ENCODE measurements at places on chromosomes 3 and 15. TPM values are rescaled to one million over a fixed set of nuclear protein-coding genes. Genes with fewer than 3 reads are reported as not detected.

GRCh38 chr3:9627901-9628633 is 21.2 kb upstream of the MTMR14 start:
- no peaks in the 10 kb centered on the region for H3K36me3 ChIP-seq

DNA sequence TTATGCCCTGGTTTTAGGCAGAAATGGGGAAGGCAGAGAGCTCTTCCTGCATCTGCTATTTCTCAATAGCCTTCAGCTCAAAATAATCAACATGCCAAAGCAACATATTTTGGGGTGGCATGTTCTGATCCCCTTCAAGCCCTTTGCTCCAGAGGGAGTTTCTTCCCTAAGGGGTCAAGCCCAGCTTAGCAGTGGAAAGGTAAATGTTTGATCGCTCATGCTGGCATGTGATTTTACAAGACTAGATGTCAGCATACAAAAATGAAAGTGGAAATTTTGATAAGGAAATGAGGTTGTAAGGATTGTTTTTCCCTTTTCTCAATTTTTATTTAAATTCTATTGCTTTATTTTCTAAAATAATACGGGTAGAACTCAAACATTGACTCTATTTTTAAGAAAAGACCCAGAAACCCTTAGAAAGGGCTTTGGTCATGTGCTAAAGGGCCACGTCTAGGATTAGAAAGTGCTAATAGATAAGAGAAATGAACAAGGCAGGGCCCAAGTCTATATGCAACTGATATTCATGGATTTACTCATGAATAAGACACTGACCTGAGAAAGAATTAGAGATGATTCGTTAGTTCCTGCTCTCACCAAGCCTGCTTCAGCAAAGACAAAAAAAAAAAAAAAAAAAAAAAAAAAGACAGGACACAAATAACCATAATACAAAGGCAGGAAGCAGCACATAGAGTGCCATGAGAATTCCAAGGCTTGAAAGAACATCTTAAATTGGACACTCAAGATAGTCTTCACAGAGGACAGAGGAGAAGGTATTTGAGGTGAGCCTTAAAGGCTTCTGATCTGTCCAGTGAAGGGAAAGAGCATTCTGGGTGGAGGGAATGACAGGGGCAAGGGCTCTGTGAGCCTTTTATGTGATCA is 55.0 kb upstream of the NR2E3 start:
- peaks cover 17% of the 10 kb centered on the region for H3K27me3 ChIP-seq
- no peaks in the 10 kb centered on the region for H3K36me3 ChIP-seq
- peaks cover 6% of the 10 kb centered on the region for H3K4me1 ChIP-seq
- no peak overlapping the region for H3K27ac ChIP-seq

- no peaks in the 10 kb centered on the region for H3K4me1 ChIP-seq
- no peak for DNase-seq
- no peaks in the 10 kb centered on the region for H3K36me3 ChIP-seq
- H3K27ac ChIP-seq = no peak overlapping the region
- H3K4me3 ChIP-seq = no peak overlapping the region
Observed at GRCh38 chr3:34972481-34972880, 666.8 kb upstream of the ARPP21 start.

DNA sequence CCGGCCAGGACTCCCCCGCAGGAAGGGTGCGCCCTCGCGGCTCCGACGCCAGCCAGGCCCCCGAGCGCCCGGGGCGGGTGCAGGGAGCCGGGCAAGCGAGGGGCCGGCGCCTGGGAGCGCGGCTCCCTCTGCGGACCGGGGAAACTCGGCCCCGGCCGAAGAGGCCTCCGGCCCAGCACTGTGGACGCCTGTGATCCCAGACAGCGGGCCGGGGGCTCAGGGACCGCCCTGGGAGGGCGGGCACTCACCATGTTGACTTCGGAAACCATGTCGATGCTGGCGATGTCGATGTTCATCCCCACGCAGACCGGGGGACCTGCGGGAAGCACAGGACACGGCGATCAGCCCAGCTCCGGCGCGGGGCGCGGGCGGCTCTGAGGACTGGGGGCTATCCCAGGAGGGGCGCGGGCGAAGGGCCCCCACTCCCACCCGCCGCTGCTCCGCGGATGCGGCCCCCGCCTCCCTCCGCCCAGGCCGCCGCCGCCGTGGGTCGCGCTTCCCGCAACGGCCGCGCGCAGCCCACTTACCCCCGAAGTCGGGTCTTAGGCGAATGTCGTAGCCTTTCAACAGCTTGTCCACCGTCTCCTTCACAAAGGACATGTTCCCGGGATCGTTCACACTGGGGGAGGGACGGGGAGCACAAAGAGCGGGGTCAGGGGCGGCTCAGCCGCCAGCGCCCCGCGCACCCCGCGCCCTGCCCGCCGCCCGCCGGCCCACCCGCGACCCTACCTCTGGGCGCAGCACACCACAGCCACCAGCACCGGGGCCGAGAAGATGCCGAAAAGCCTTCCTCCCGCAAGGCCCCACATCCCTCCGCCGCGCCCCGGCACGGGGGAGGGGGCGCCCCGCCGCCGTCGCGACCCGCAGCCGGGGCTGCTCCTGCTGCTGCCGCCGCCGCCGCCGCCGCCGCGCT is at the start of gene GABRB3:
Gene GABRB3, minus strand, starts transcription at position 913 of the 913 bp plus-strand sequence.
- peaks cover 16% of the 10 kb centered on the region for H3K27me3 ChIP-seq
- H3K4me1 ChIP-seq = peaks cover 2% of the 10 kb centered on the region
- peak within 1 kb of the TSS; percentile 34 for H3K27ac ChIP-seq
- H3K4me3 ChIP-seq = no peak within 1 kb of the TSS
- H3K36me3 ChIP-seq = peaks cover 5% of the 10 kb centered on the region

DNA sequence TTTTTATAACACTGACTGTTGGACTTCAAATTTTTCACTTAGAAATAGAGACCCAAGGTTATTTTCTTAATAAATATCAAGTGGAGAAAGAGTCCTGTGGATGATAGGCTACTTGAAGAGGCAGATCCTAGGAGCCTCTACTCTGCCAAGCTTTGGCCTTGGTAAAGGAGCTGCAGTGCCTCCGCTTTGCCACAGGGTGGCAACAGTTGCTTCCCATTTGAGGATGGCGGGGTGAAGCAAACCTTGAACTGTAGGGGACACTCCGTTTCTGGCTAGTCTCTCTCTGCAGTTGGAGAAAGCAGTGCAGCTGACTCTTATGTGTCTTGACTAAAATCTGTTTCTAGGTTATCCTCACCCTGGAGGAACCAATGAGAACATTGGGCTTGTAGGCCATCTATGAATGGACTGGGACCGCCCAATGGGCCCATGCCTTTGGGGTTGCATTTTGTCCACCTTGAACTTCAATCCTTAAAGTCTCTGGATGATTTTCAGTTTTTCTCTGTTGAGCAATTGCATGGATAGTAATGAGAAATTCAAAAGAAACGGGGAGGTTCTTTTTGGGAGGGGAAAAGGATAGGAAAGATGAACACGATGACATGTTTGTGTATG is 9.8 kb downstream of the SCG5 start:
- H3K27ac ChIP-seq = no peak overlapping the region
- peak; percentile 67 for DNase-seq
- no peak overlapping the region for H3K4me3 ChIP-seq

ADAMTS9 gene
- not detected for total RNA-seq

DTWD1 gene
- total RNA-seq = 16.1 TPM

- H3K4me1 ChIP-seq = peaks cover 8% of the 10 kb centered on the region
- peaks cover 2% of the 10 kb centered on the region for H3K27me3 ChIP-seq
- no peak overlapping the region for H3K4me3 ChIP-seq
- H3K27ac ChIP-seq = no peak overlapping the region
Observed at GRCh38 chr3:70856414-70857162, 544.1 kb upstream of the MDFIC2 start.

- DNase-seq = no peak
- no peak overlapping the region for H3K27ac ChIP-seq
- no peaks in the 10 kb centered on the region for H3K4me1 ChIP-seq
- no peaks in the 10 kb centered on the region for H3K27me3 ChIP-seq
- no peaks in the 10 kb centered on the region for H3K36me3 ChIP-seq
Observed at GRCh38 chr3:42056840-42057239, 34.3 kb upstream of the TRAK1 start.

ITIH1 gene
- not detected for total RNA-seq

DNA sequence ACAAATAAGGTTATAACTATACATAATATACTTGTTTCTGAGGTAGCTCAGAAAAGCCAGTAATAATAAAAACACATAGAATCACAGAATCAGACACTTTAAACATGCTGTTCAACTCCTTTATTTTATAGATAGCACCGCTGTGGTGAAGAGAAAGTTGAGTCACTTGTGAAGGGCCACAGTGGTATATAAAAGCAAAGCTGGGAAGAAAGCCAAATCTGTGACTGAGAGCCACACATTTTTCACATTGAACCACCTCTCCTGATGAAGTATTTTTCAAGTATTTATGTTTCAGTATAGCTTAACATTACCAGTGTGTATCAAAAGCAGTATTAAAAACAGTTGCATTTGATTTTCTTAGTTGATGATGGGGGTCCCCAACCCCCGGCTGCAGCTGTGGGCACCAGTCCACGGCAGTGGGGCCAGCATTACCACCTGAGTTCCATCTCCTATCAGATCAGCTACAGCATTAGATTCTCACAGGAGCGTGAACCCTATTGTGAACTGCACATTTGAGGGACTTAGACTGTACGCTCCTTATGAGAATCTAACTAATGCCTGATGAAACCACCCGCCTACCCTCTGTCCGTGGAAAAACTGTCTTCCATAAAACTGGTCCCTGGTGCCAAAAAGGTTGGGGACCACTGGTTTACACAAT is 46.2 kb downstream of the TBL1XR1 start:
- no peak for DNase-seq
- no peaks in the 10 kb centered on the region for H3K27me3 ChIP-seq
- H3K4me1 ChIP-seq = peaks cover 52% of the 10 kb centered on the region

DNA sequence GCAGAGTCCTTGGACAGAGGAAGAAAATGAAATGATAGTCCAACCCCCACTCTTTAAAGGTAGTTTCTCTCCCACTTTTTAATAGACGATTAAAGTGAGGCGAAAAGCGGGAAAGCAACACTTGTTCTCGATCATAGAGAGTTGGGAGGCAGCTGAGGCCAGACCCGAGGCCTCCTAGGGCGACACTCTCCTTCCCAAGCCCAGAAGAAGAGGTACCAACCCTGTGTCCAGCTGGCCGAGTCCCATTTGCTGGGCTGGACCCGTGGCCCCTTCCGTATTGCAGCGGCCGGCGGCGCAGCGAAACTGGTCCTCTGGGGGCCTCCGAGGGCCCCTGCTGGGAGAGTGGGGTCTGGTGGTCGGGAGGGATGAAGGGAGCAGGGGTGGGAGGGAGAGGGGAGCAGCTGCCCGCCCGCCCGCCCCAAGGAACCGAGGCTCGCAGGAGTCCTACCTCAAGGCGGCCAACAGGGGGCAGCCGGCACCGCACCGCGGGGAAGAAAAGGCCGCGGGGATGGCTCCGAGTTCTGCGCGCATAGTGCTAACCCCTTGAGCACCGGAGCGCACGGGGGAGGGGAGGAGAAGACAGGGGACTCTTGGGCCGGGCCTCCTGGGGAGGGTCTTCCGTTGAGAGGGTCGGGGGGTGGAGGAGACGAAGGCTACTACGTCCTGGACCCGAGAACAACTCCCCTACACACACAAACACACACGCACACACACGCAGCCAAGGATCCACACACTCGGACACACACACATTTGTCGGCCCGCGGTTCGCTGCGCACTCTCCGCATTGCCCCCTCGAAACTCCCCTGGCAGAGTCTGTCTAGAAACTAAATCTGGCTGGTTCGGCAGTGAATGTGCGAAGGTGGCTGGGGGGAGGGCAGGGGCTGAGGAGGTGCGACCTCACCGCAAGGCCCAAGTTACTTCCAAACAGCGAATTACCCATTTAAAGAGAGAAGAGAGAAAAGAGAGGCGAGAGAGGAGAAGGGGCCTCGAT is 2.0 kb downstream of the WNT5A start:
- DNase-seq = peak; percentile 53
- H3K27ac ChIP-seq = peak overlapping the region; percentile 51
- H3K4me1 ChIP-seq = peaks cover 23% of the 10 kb centered on the region
- H3K27me3 ChIP-seq = peaks cover 84% of the 10 kb centered on the region
- H3K4me3 ChIP-seq = peak overlapping the region; percentile 3
- H3K36me3 ChIP-seq = no peaks in the 10 kb centered on the region

GRCh38 chr3:35602395-35602936 is 36.9 kb upstream of the ARPP21 start:
- no peaks in the 10 kb centered on the region for H3K4me1 ChIP-seq
- DNase-seq = no peak
- no peaks in the 10 kb centered on the region for H3K27me3 ChIP-seq

DNA sequence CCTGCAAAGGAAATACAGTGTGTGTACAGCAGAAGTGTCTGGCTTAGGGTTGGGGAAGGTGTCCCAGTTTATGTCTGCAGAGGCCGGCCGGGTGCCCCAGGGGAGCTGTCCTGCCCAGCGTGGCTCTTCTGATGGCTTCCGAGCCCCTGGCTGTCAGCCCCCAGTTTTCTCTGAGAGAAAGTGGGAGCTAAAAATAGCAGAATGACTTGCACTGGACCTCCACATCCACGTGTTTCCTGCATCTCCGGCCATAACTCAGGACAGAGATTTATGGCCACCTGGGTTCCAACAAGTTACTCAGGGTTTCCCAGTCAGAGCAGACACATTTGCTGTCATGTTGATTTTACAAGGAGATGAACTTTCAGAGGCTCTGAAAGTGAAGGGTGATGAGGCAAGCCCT is 192.0 kb downstream of the ATP10A start:
- no peak for DNase-seq
- no peak overlapping the region for H3K4me3 ChIP-seq
- peaks cover 19% of the 10 kb centered on the region for H3K27me3 ChIP-seq

IMPG2 gene
- total RNA-seq = 0.29 TPM

GRCh38 chr3:9598783-9599387 is 45.3 kb upstream of the LHFPL4 start:
- H3K27me3 ChIP-seq = peaks cover 12% of the 10 kb centered on the region
- H3K4me1 ChIP-seq = peaks cover 1% of the 10 kb centered on the region
- no peaks in the 10 kb centered on the region for H3K36me3 ChIP-seq
- H3K27ac ChIP-seq = no peak overlapping the region

DNA sequence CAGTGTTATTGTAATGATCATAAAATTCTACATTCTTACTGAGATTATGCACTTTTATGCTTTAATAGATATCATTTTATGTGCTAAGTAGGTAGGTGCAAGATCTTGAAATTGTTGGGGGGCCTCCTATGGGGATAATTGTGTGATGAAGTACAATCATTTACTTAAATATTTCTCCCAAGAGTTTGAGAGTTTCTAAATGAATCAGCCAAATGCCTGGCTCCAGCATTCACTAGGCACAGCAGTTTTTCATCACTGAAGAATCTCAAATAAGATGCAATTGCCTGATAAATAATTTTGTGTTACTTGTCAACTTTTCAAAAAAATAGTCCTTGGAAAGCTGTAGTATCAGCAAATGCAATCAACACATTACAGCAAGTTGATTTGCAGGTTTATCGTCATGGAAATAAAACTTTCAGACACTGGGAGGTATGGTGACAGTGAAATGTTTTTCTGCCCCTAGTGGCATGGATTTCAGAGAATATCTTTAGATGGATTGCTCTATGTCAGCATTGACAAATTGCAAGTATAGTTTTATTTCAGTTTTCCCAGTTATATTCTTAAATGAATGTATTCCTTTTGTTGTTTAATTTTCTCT is 167.1 kb downstream of the NEK11 start:
- H3K4me1 ChIP-seq = no peaks in the 10 kb centered on the region
- no peak for DNase-seq

- peaks cover 6% of the 10 kb centered on the region for H3K4me1 ChIP-seq
- no peak for DNase-seq
- H3K27ac ChIP-seq = no peak overlapping the region
- no peak overlapping the region for H3K4me3 ChIP-seq
- peaks cover 24% of the 10 kb centered on the region for H3K36me3 ChIP-seq
Observed at GRCh38 chr15:80121546-80121945, 31.3 kb upstream of the FAH start.

GABRB3 gene
- total RNA-seq = 0.11 TPM

All from activated CD8-positive, alpha-beta T cell treated with anti-CD3 and anti-CD28 coated beads, Interleukin-2, amount 10 ng/mL, durations not matched to agents 7 days and 5 days (primary cell).